ENCODE measurements at places on chromosomes 7 and 10.

DNA sequence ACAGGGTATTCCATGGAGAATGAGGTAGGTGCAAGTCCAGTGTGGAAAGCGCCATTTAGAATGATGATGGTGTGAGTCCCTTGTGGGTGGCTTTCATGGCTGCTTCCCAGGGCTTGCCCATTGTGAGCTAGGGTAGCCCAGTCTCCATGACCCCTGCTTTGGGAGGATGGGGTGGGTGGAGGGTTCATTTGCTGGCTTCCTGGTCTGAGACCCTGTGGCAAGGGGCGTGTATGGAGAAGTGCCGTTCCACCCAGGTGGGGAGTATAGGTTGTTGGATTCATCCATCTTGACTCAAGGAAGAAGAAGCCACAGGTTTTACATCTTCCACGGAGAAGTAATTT is 27.7 kb downstream of the CCM2 start:
- no peak for DNase-seq

- no peak for DNase-seq
These were observed 74.6 kb downstream of the SH2D4B start for GRCh38 chr10:80612261-80612660.

DNA sequence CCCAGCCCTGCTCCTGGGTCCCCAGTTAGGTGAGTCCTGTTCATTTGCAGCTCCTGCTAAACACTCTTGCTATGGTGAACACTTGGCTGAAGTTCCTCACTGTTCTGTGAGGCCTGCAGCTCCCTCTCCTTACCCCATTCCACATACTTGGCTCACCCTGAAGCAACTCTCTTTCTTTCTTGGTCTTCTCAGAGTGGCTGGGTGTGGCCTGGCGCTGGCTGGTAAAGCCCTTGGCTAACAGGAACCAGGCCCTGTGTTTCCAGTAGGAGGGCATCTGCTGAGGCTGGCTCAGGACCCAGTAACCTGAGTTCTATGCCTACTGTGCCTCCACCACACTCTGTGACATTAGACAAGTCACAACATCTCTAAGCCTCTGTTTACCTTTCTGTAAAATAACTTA is 53.1 kb upstream of the COL13A1 start:
- DNase-seq: no peak

GRCh38 chr7:50470250-50471163 is 20.4 kb upstream of the FIGNL1 start:
- DNase-seq: no peak

GRCh38 chr7:4713183-4713784 is 31.2 kb downstream of the FOXK1 start:
- no peak for DNase-seq

- peak; percentile 31 for DNase-seq
These were observed 400.7 kb upstream of the MKI67 start for GRCh38 chr10:128526791-128527375.

DNA sequence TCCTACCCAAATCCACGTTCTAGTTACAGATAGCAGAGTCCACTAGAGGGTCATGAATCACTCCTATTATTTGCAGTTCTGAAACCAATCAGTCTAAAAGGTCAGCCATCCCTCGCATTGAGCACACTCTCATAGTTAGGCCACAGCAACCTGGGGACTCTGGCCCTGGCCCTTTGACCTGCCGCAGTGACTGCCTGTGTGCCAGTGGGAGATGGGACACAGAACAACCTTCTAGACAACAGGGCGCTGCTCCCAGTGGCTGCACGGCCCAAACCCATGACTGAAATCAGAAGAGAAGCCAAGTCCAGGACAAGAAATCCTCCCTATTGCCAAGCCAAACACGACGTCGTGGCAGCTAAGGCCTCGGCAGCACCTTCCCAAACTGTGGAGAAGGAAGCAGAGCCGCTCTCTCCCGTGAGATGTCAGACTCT is 158.5 kb downstream of the HERPUD2 start:
- no peak for DNase-seq

GRCh38 chr10:127040756-127041155 is 135.5 kb downstream of the DOCK1 start:
- DNase-seq: no peak

DNA sequence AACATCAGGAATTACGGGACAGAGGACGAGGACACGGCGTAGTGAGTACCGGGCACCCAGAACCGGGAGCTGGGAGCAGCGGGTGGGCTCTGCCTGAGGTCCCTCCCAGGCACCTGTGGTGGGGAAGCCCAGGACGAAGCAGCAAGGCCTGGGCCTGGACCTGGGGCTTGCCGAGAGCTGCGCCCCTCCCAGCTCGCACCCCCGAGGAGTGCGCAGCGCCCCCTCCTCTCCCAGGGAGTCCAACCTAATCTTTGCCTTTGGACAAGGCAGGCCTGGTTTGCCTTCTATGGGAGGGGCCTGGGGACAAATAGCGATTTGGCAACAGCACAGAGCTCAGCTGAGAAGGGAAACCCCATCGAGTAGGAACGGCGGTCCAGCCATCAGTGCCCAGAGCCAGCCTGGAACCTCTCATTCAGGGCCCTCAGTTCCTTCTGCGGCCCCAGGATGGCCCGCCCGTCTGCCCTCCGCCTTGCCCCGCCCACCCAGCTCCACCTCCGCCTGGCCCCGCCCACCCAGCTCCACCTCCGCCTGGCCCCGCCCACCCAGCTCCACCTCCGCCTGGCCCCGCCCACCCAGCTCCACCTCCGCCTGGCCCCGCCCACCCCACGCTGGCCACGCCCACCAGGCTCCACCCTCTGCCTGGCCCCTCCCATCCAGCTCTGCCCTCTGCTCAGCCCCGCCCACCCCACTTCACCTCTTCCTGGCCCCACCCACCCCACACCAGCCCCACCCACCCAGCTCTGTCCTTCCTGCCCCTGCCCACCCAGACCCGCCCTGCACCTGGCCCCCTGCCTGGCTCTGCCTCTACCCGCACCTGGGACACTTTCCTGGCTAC is 32.5 kb upstream of the KNDC1 start:
- peak; percentile 82 for DNase-seq

- DNase-seq: no peak
These were observed 102.1 kb downstream of the WDFY4 start for GRCh38 chr10:48786606-48787282.

DNA sequence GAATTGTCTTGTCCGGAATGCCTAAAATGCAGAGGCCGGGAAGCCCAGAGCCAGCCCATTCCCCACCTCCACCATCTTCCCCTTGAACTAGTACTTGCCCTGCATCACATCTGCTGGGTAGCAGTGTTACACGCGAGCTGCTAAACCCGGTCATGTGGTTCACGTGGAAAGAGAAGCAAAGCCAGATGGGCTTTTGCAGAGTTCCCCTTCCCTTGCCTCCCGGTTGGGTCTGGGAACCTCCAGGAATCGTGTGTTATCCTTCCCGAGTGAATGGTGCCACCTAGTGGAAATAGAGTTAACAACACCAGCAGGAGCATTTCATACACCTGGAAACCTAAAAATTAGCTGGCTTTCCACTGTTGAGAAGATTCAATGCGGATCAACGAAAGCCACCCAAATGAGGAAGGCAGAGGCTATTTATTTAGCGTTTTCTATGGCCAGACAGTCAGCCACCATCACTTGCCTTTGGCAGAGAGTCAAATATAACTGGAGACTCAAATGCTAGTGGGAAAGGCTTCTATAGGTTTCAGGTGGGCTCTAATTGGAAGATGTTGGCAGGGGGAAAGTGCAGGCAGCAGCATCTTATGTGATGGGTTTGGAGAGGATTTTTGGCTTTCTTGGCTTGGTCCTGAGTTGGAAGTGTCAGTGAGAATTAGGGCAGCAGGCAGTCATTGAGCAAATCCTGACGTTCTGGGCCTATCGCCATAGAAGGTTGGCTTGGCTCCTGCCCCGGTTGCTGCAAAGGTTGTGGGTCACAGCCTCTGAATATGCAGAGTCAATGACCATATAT is 12.9 kb upstream of the DENND2A start:
- peak; percentile 83 for DNase-seq

GRCh38 chr7:99102809-99103690 is 40.9 kb downstream of the SMURF1 start:
- no peak for DNase-seq

Measured in iPS-NIHi11 (cell line).